ENCODE measurements at places on chromosomes 16 and 17.

- DNase-seq, result no peak
Observed at GRCh38 chr17:76893623-76894334, 25.6 kb downstream of the MGAT5B start.

DNA sequence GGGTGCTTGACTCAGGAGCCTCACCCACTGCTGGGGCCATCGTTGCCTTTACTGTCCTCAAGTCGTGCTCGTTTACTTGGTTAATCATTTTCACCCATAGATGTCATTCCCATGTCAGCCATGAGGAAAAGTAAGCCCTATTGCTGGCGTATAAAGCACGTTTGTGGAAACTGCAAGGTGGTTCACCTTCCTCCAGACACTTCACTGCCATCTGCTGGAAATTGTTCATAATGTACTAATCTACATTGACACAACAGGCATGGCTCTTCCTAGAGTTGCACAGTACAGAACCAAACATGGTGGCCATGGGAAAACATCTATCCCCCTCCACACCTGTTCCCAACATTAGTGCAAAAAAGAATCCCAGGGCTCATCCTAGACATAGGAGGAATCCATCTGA lies 116.6 kb downstream of the ZNF18 start:
- DNase-seq, result no peak

DNA sequence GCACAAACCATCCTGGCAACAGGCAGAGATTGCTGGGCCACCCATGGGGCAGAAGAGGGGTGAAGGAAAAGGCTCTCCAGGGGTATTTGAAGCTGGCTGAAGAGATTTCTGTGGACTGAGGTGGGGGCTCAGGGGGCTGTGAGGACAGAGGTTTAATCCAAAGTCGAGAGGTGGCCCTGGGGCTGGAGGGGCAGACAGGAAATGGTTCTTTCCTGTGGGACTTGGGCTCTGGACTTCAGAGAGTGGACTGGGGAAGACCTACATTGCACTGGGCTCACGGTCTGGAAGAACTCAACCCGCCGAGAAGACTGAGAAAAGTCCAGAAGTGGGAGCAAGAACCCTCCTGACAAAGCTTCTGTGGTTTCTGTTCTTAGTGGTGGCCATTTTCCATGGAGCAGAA lies 2.9 kb downstream of the CCDC42 start:
- no peak for DNase-seq

GRCh38 chr16:3249451-3249850 lies 7.0 kb downstream of the MEFV start:
- DNase-seq, result no peak
